ENCODE measurements at places on chromosomes 2 and 18.
A peak's percentile ranks its signal among the peaks of the same experiment; 100 is the strongest.

DNA sequence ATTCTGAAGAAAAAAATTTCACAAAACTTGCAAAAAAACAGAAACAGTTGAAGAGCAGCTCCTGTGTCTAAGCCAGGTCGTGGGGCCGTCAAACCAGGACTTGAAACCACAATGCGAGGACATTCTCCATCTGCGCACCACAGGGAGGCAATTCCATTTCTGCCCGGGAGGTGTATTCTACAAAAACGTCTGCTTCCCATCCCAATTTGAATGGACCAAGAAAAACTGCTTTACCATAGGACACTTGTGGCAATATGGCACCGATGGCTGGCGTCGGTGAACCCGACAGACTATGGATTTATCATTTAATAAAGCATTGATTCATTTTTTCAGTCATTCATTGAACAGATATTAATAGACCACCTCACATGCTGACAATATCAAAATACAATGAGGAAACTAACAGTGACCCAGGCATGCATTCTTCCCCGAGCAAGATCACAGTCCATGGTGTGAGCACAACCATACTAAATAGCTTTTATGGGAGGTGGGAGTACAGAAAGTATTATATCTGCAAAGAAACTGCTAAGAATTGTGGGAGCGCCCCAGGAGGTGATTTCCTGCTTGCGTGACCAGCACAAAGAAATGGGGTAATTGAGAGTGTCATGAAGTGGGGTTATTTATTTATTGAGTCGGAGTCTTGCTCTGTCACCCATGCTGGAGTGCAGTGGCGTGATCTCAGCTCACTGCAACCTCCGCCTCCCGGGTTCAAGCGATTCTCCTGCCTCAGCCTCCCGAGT, 10.5 kb upstream of the ZAP70 start:
- no peak for DNase-seq

DNA sequence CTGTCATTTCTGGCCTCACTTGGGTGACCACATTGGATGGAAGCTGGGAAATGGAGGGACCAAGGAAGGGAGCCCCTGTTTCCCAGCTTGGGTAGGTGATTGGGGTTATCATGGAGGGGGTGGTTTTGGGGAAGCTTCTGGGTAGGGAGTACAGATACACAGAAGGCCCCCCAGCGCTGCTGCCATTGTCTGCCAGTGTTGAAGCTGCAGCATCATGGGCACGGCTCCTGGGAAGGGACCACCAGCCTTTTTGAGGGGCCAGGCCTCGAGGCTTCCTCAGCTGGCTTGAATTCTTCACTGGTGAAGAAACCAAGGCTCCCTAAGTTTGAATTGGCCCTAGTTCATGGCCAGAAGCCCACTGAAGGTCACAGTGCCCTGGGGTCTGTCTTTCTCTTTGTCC, 25.2 kb downstream of the SH3RF3 start:
- DNase-seq, result no peak

GRCh38 chr2:148954536-148954935, 79.5 kb downstream of the KIF5C start:
- no peak for DNase-seq

- no peak for DNase-seq
Observed at GRCh38 chr2:187429989-187430388, 18.1 kb downstream of the CALCRL start.

GRCh38 chr2:134117676-134118075, 136.2 kb upstream of the MGAT5 start:
- no peak for DNase-seq

- DNase-seq, result no peak
Observed at GRCh38 chr2:97726261-97727064, 13.1 kb downstream of the ZAP70 start.

DNA sequence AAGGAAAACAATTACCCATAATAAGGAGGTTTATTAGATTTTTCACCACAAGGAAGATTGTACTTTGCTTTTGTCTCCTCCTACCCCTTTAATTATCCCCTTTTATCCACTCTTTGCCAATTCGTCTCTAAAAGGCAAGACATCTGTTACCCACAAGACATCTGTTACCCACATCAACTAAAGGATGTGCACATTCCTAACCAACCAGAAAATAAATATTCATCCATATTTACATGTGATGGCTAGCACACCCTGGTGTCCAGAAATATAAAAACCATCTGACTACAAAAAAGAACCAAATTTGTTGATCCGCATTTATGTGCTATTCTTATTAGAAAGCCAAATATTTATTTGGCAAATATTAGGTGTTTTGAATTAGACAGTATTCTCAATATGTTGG, 35.7 kb downstream of the ACVR1C start:
- peak; percentile 5 for DNase-seq

DNA sequence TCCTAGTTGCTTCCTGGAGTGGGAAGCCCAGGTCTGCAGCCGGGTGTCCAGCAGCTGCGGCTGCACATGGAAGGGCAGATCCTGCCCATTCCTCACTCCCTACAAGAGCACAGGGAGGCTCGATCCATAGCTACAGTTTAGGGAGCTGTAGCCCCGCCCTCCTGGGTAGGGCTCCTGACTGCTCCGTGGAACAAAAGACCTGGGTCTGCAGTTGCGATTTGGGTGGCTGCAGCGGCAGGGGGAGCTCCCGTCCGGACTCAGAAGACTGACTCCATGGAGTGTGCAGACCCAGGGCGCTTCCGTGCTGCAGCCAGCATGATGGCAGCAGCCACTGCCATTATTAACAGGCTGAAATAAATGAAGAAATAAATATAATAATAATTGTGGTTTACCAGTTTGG, 157.3 kb downstream of the CTNNA2 start:
- no peak for DNase-seq

- DNase-seq, result peak; percentile 76
Observed at GRCh38 chr2:96163768-96164429, 18.7 kb upstream of the DUSP2 start.

GRCh38 chr18:9055185-9055584, 47.3 kb upstream of the NDUFV2 start:
- no peak for DNase-seq

DNA sequence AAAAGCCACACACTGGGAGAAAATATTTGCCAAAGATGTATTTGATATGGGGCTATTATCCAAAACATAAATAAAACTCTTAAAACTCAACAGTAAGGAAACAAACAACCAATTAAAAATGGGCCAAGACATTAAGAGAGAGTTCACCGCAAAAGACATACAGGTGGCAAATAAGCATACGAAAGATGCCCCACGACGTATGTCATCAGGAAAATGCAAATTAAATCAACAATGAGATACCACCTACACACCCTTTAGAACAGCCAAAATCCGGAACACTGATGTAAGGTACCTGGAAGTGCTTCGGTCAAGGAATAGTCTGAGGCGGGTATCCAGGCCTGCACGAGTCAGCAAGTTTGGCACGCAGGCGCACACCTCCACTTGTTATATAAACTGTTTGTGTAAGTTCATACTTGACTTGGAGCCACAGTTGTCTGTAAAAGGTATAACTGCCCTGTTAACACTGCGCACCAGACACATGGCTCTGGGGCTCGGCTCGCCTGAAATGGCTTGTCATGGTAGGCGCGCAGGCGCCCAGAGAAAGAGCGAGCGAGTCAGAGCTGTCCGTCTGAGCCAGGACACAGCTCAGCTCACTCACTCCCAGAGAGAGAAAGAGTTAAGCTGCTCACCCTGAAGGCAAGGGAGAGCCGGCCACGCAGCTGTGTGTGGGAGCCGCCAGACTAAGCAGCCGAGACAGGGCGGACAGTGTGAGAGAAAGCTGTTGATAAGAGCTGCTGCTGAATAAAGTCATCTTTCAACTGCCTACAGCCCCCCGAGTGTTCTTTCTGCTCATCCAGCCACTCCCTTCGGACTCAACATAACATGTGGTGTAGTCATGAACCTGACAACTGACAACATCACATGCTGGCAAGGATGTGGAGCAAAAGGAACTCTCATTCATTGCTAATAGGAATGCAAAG, 87.3 kb downstream of the HNRNPLL start:
- no peak for DNase-seq

GRCh38 chr2:47008381-47009252, 93.0 kb upstream of the MCFD2 start:
- DNase-seq, result no peak
